ENCODE measurements at places on chromosomes 11 and 22.

GRCh38 chr11:12235553-12235946 lies 125.2 kb downstream of the MICAL2 start:
- peaks cover 40% of the 10 kb centered on the region for H3K4me1 ChIP-seq
- no peak for DNase-seq
- H3K4me3 ChIP-seq: peak overlapping the region; percentile 50
- no peaks in the 10 kb centered on the region for H3K27me3 ChIP-seq
- peak overlapping the region; percentile 89 for H3K27ac ChIP-seq

DNA sequence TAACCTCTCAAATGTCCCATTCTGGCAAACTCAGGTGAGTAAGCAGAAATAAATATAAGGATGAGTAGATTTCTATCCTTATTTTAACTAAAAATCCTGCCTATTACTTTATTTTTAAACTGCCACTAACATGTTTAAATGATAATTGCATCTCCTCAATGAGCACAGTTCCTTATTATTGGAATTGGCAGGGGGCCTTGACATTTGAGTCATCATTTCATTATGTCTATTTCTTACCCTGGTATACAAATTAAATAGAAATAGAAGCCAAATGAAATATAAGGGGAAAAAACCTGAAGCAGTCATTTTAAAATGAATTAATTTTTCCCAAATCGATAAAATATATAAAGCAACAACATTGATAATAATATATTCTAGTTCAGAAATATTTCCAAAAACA lies 81.2 kb downstream of the GUCY1A2 start:
- no peaks in the 10 kb centered on the region for H3K4me1 ChIP-seq
- H3K36me3 ChIP-seq: no peaks in the 10 kb centered on the region
- no peak overlapping the region for H3K4me3 ChIP-seq

- H3K27me3 ChIP-seq: peaks cover 24% of the 10 kb centered on the region
- H3K36me3 ChIP-seq: no peaks in the 10 kb centered on the region
- no peaks in the 10 kb centered on the region for H3K4me1 ChIP-seq
- H3K27ac ChIP-seq: no peak overlapping the region
- DNase-seq: no peak
These were observed 148.6 kb downstream of the LDLRAD3 start for GRCh38 chr11:36092314-36093030.

- H3K4me1 ChIP-seq: no peaks in the 10 kb centered on the region
- no peak for DNase-seq
- no peaks in the 10 kb centered on the region for H3K36me3 ChIP-seq
- H3K27me3 ChIP-seq: no peaks in the 10 kb centered on the region
- H3K27ac ChIP-seq: no peak overlapping the region
These were observed 134.6 kb downstream of the ST3GAL4 start for GRCh38 chr11:126489836-126490660.

DNA sequence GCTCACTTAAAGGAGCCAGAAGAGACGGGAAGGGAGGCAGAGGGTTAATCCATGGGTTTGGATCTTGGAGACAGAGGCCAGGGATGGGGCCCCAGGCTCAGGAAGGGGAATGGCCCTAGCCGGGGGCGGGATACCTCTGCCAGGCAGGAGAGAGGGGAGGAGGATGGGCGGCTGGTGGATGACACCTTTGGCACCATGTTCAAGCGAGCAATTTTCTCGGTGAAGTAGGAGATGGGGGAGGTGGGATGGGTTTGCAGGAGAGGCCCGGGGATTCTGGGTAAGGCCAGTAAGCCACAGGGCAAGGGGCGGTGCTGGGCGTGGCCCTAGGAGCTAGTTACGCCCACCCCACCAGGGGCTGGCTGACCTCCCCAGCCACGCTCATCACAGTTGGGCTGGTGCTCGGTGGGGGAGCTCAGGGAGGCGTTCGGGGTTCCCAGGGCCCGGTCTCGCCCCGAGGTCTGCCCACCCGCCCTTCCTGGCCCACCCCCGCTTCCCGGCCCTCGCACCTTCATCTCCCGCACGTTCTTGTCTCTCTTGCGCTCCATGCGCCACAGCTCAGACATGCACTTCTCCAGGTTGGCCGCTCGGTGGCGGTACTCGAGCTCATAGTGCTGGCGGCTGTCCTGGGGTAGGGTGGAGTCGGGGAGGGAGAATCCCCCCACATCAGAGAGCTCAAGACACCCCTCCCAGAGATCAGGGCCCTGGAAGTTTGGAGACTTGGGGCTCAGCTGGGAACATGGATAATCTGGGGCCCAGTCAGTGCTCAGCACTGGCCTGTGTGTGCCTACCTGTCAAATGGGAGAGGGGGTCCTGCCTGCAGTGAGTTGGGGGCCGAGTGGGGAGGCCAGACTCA lies 12.7 kb downstream of the BAIAP2L2 start:
- no peak for DNase-seq
- no peaks in the 10 kb centered on the region for H3K4me1 ChIP-seq
- no peaks in the 10 kb centered on the region for H3K27me3 ChIP-seq
- no peak overlapping the region for H3K4me3 ChIP-seq
- H3K36me3 ChIP-seq: no peaks in the 10 kb centered on the region
- H3K27ac ChIP-seq: no peak overlapping the region

- H3K27me3 ChIP-seq: peaks cover 20% of the 10 kb centered on the region
- no peak overlapping the region for H3K4me3 ChIP-seq
- no peaks in the 10 kb centered on the region for H3K36me3 ChIP-seq
- DNase-seq: no peak
These were observed 10.8 kb upstream of the RASSF10 start for GRCh38 chr11:12998336-12998735.

GRCh38 chr11:68349461-68350249 lies 37.3 kb downstream of the LRP5 start:
- H3K36me3 ChIP-seq: no peaks in the 10 kb centered on the region
- H3K27me3 ChIP-seq: no peaks in the 10 kb centered on the region
- no peak overlapping the region for H3K4me3 ChIP-seq
- no peak overlapping the region for H3K27ac ChIP-seq

GRCh38 chr11:104997288-104997687 lies 25.7 kb downstream of the CASP5 start:
- no peak overlapping the region for H3K4me3 ChIP-seq
- DNase-seq: no peak
- H3K36me3 ChIP-seq: no peaks in the 10 kb centered on the region
- H3K27ac ChIP-seq: no peak overlapping the region
- no peaks in the 10 kb centered on the region for H3K27me3 ChIP-seq

GRCh38 chr11:61911701-61912529 lies 5.5 kb downstream of the RAB3IL1 start:
- peaks cover 24% of the 10 kb centered on the region for H3K27me3 ChIP-seq
- H3K4me3 ChIP-seq: no peak overlapping the region
- DNase-seq: no peak

- H3K4me1 ChIP-seq: no peaks in the 10 kb centered on the region
- DNase-seq: no peak
- H3K27me3 ChIP-seq: peaks cover 10% of the 10 kb centered on the region
- no peak overlapping the region for H3K4me3 ChIP-seq
These were observed 65.4 kb downstream of the SHISAL1 start for GRCh38 chr22:44247346-44247745.

DNA sequence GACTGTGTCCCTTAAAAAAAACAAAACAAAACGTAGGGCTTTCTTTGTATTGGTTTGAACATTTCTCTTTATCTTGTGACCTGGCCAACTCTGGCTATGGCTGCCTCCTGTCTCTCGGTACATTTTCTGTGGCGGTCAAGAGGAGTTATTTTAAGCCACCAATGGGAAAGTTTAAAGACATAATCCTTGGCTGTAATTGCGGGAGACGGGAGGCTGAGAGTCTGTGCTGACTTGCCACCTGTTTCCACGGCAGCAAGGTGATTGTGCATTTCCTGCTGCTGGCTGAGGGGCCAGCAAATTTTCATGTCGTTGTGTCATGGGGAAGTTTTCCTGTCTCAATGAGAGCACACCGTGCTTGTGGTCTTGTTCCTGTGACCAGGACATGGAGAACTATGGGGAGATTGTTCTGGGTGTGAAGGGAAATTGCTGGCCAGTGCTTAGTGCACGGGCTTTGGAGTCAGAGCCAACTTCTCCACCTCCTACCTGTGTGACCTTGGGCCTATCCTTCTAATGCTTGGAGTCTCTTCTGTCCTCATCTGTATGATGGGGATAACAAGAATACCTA lies 11.0 kb downstream of the PTPRJ start:
- H3K4me1 ChIP-seq: peaks cover 57% of the 10 kb centered on the region
- peaks cover 2% of the 10 kb centered on the region for H3K36me3 ChIP-seq
- no peaks in the 10 kb centered on the region for H3K27me3 ChIP-seq
- no peak for DNase-seq
- peak overlapping the region; percentile 57 for H3K27ac ChIP-seq
- H3K4me3 ChIP-seq: peak overlapping the region; percentile 13

DNA sequence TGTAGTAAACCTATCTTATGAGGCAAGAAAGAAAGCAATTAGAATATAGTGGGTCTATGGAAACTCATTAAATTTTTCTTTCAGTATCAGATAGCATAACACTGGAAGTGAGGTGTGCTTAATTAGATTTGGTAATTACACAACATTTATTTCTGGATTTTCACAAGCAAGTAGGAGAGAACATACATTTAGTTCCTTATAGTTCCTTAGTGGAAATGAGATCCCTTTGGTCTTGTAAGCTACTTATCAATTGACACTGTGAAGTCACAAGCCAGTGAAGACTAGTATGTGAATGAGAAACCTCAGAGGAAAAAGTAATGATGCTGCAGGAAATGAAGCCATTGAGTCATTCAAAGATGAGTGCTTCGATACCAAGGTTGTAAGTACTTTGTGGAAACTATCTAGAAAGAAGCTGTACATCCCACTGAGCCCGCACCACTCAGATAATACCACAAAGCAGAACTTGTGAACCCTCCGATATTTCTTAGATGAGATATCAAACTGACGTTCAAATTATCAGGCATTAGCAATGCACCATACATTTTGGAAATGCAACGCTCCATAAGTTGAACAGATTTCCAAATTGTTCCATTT lies 53.5 kb downstream of the ENTHD1 start:
- H3K27ac ChIP-seq: peak overlapping the region; percentile 71
- no peaks in the 10 kb centered on the region for H3K27me3 ChIP-seq
- DNase-seq: peak; percentile 31
- H3K4me3 ChIP-seq: peak overlapping the region; percentile 29
- peaks cover 32% of the 10 kb centered on the region for H3K4me1 ChIP-seq

DNA sequence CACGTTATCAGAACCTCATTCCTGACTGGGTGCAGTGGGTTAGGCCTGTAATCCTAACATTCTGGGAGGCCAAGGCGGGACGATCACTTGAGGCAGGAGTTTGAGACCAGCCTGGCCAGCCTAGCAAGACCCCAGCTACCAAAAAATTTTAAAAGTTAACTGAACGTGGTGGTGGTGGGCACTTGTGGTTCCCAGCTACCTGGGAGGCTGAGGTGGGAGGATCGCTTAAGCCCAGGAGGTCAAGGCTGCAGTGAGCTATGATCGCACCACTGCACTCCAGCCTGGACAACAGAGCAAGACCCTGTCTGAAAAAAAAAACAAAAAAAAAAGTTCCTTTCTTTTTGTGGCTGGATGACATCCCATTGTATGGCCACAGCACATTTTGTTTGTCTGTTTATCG lies 67.7 kb upstream of the PPP6R3 start:
- no peaks in the 10 kb centered on the region for H3K27me3 ChIP-seq
- H3K36me3 ChIP-seq: no peaks in the 10 kb centered on the region
- H3K4me3 ChIP-seq: no peak overlapping the region
- no peak for DNase-seq
- H3K4me1 ChIP-seq: no peaks in the 10 kb centered on the region

GRCh38 chr11:14544611-14545010 lies 24.4 kb upstream of the PSMA1 start:
- peak overlapping the region; percentile 31 for H3K27ac ChIP-seq
- no peak for DNase-seq
- peaks cover 5% of the 10 kb centered on the region for H3K36me3 ChIP-seq
- H3K4me1 ChIP-seq: peaks cover 50% of the 10 kb centered on the region
- H3K4me3 ChIP-seq: no peak overlapping the region

- H3K27ac ChIP-seq: no peak overlapping the region
- H3K27me3 ChIP-seq: no peaks in the 10 kb centered on the region
- no peak overlapping the region for H3K4me3 ChIP-seq
- no peak for DNase-seq
- no peaks in the 10 kb centered on the region for H3K36me3 ChIP-seq
These were observed 39.3 kb upstream of the TP53I11 start for GRCh38 chr11:44989831-44990566.

GRCh38 chr11:20373147-20373546 lies 9.6 kb downstream of the HTATIP2 start:
- H3K36me3 ChIP-seq: peaks cover 42% of the 10 kb centered on the region
- DNase-seq: no peak
- no peaks in the 10 kb centered on the region for H3K27me3 ChIP-seq
- peaks cover 13% of the 10 kb centered on the region for H3K4me1 ChIP-seq

GRCh38 chr22:34454598-34454997 lies 534.3 kb upstream of the LARGE1 start:
- no peaks in the 10 kb centered on the region for H3K27me3 ChIP-seq
- no peaks in the 10 kb centered on the region for H3K36me3 ChIP-seq
- no peaks in the 10 kb centered on the region for H3K4me1 ChIP-seq
- no peak for DNase-seq

- no peak overlapping the region for H3K27ac ChIP-seq
- peaks cover 1% of the 10 kb centered on the region for H3K27me3 ChIP-seq
- H3K36me3 ChIP-seq: no peaks in the 10 kb centered on the region
- DNase-seq: no peak
- peaks cover 6% of the 10 kb centered on the region for H3K4me1 ChIP-seq
These were observed 850.3 kb downstream of the OPCML start for GRCh38 chr11:132681971-132682370.

DNA sequence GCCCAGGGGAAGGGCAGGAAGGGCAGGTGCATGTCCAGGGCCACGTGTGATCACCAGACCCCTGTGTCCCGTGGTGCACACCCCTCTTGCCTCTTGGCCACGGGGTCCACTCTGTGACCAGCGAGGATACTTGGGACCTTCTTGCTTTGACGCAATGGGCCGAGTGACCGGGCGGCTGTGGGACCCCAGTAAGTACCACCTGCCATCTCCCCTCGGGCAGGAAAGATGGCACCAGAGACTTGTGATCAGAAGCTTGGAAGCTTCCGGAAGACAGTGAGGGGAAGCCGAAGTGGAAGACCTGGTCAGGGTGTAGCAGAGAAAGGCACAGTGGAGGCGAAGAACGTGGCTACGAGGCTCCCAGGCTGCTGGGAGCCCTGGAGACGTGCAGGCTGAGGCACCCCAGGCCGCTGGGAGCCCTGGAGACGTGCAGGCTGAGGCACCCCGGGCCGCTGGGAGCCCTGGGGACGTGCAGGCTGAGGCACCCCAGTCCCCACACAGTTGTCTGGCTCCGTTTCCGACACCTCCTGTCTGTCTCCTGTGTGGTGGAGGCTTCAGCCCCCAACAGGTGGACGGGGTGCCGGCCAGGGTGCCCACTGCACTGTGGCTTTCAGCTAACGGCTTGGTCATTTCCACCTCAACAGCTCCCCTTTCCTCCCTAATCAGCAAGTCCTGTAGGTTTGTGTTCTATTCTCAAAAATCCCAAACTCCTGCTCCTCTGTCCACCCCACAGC lies 663.5 kb downstream of the BRD1 start:
- no peaks in the 10 kb centered on the region for H3K36me3 ChIP-seq
- no peaks in the 10 kb centered on the region for H3K27me3 ChIP-seq
- DNase-seq: no peak
- H3K27ac ChIP-seq: no peak overlapping the region

All from activated naive CD8-positive, alpha-beta T cell treated with anti-CD3 and anti-CD28 coated beads, Interleukin-2, amount 50 U/mL, for 24 hours (primary cell).